ENCODE measurements at places on chromosomes 3 and 15. TPM values are rescaled to one million over a fixed set of nuclear protein-coding genes. Genes with fewer than 3 reads are reported as not detected.

- DNase-seq, result no peak
- no peaks in the 10 kb centered on the region for H3K4me1 ChIP-seq
- H3K27me3 ChIP-seq, result no peaks in the 10 kb centered on the region
- no peak overlapping the region for H3K4me3 ChIP-seq
- no peaks in the 10 kb centered on the region for H3K36me3 ChIP-seq
These were observed 10.9 kb downstream of the TLNRD1 start for GRCh38 chr15:81011593-81011992.

DNA sequence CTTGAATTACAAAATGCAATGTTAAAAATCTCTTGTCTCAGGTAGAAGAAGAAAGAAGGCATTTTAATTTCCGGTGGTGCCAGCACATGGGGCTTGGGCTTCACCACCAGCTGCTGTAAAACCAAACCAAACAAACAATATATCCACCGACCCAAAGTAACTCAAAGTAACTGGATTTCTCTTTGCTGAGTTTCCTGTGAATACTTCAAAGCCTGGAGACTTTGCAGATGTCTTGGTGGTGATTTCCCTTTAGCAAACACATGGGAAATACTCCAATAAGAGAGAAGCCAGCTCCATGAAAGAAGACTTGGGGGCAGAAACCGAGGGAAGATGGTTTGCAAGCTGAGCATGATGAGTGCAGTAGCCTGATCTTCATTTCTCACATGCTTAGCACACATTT lies 62.6 kb downstream of the EIF4E3 start:
- no peak overlapping the region for H3K27ac ChIP-seq
- H3K36me3 ChIP-seq, result peaks cover 12% of the 10 kb centered on the region
- H3K4me3 ChIP-seq, result no peak overlapping the region
- DNase-seq, result no peak

GRCh38 chr3:196055683-196056270 lies 26.1 kb downstream of the TFRC start:
- H3K27ac ChIP-seq, result no peak overlapping the region
- no peak for DNase-seq
- H3K27me3 ChIP-seq, result no peaks in the 10 kb centered on the region
- peaks cover 51% of the 10 kb centered on the region for H3K36me3 ChIP-seq

The SPINK8 gene
- total RNA-seq, result not detected

DNA sequence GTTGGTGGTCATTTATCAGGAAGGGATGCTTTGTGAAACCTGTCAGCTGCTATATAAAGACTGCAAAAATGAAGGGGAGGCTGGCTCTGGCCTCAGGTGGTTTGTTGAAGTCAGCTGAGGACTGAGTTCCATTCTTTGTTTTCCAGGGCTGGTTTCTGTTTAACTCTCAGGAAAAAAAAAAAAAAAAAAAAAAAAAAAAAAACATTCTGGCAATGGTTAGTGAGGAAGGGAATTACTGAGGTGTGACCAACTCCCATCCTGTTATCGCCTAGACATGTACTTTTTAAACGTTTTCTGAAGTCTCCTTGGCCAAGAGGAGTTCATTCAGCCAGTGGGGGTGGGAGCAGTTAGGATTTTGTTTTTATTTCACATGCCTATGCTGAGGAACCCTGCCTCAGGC lies 316.3 kb downstream of the OXSM start:
- H3K4me3 ChIP-seq, result no peak overlapping the region
- H3K27ac ChIP-seq, result peak overlapping the region; percentile 66
- H3K36me3 ChIP-seq, result peaks cover 1% of the 10 kb centered on the region
- no peaks in the 10 kb centered on the region for H3K27me3 ChIP-seq
- peaks cover 32% of the 10 kb centered on the region for H3K4me1 ChIP-seq
- DNase-seq, result no peak

- no peaks in the 10 kb centered on the region for H3K36me3 ChIP-seq
- DNase-seq, result no peak
- peaks cover 6% of the 10 kb centered on the region for H3K4me1 ChIP-seq
- no peak overlapping the region for H3K4me3 ChIP-seq
- H3K27me3 ChIP-seq, result no peaks in the 10 kb centered on the region
- H3K27ac ChIP-seq, result no peak overlapping the region
These were observed 175.6 kb upstream of the ANKRD28 start for GRCh38 chr3:15973414-15973813.

The CSPG5 gene
- 0.84 TPM for total RNA-seq

GRCh38 chr15:42107473-42107872 lies 13.1 kb upstream of the PLA2G4D start:
- no peak overlapping the region for H3K27ac ChIP-seq
- peaks cover 20% of the 10 kb centered on the region for H3K27me3 ChIP-seq
- no peaks in the 10 kb centered on the region for H3K4me1 ChIP-seq
- DNase-seq, result no peak
- no peak overlapping the region for H3K4me3 ChIP-seq

DNA sequence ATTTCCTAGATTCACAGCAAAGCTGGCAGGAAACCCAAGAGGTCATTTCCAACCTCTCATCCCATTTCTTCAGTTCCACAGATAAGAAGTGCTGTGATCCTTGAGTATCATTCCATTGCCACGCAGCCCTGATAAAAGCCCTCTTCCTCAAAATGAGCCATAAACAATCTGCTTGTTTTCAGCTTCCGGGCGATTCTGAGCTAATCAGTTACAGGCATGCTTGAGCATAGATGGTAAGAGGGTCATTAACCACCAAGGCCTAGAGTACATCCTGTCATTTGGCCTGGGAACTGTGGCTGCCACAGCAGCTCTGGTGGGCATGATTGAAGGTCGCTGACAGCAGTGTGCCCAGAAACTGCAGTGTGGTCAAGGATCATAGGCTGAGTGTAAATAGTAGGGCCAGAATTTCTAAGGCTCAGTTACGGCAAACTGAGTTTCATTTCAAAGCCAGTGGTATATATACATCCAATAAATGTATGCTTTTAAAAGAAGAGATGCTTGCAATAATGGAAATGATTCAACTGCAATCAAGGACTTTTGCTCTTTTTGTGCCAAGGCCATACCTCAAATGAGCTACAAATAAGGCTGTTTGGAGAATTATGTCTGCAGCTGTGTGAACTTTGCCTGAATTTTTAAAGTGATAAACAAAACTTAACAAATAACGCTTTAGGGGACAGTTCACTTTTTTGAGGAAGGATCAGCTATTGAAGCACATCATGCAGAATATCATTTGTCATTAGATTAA lies 47.3 kb downstream of the P3H2 start:
- peaks cover 45% of the 10 kb centered on the region for H3K4me1 ChIP-seq
- H3K36me3 ChIP-seq, result no peaks in the 10 kb centered on the region
- no peak for DNase-seq
- H3K27ac ChIP-seq, result peak overlapping the region; percentile 71
- H3K27me3 ChIP-seq, result no peaks in the 10 kb centered on the region

GRCh38 chr3:139312959-139313358 lies 30.9 kb upstream of the MRPS22 start:
- no peak overlapping the region for H3K4me3 ChIP-seq
- DNase-seq, result no peak
- H3K27ac ChIP-seq, result no peak overlapping the region
- no peaks in the 10 kb centered on the region for H3K36me3 ChIP-seq
